Mesothelial cell of epicardium (in vitro differentiated cells): ENCODE measurements at places on chromosomes 16 and 17. TPM values are rescaled to one million over a fixed set of nuclear protein-coding genes. Genes with fewer than 3 reads are reported as not detected.

CETP gene
- 0.13 TPM in 1 of 3 replicates, not detected in the others for total RNA-seq

DNA sequence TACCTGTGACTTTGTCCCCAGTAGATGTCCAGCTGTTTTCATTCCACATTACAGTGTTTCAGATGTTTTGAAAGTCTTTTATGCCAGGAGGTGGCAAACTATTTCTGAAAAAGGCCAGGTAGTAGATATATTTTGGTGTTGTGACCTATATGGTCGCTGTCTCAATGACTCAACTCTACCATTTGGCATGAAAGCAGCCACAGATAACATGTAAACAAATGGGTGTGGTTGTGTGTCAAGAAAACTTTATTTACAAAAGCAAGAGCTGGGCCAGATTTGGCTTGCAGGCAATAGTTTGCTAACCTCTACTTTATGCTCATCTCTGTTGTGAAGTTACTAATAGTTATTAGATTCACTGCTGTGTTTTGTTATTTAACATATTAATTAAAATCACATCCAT is 728.7 kb upstream of the EEF2KMT start:
- H3K27me3 ChIP-seq: peaks cover 1% of the 10 kb centered on the region
- H3K27ac ChIP-seq: no peak overlapping the region
- DNase-seq: no peak

NPIPB6 gene
- 6.6 to 8.7 TPM (median 8.2 TPM) in 3 replicates for total RNA-seq

ABHD15 gene
- total RNA-seq: 5.2 to 6.1 TPM (median 5.7 TPM) in 3 replicates

- H3K36me3 ChIP-seq: no peaks in the 10 kb centered on the region
- H3K4me1 ChIP-seq: peaks cover 20% of the 10 kb centered on the region
- no peak for DNase-seq
- H3K27me3 ChIP-seq: peaks cover 25% of the 10 kb centered on the region
- H3K27ac ChIP-seq: peak overlapping the region; percentile 69
These were observed 16.0 kb downstream of the SOX8 start for GRCh38 chr16:997440-998051.

TPSG1 gene
- total RNA-seq: not detected in 3 replicates

ELMO3 gene
- 9.3 to 10.0 TPM (median 9.7 TPM) in 3 replicates for total RNA-seq

- H3K4me3 ChIP-seq: no peak overlapping the region
- no peaks in the 10 kb centered on the region for H3K4me1 ChIP-seq
- peak overlapping the region; percentile 78 for H3K27ac ChIP-seq
These were observed 72.2 kb downstream of the ZNF778 start for GRCh38 chr16:89289428-89290395.

DNA sequence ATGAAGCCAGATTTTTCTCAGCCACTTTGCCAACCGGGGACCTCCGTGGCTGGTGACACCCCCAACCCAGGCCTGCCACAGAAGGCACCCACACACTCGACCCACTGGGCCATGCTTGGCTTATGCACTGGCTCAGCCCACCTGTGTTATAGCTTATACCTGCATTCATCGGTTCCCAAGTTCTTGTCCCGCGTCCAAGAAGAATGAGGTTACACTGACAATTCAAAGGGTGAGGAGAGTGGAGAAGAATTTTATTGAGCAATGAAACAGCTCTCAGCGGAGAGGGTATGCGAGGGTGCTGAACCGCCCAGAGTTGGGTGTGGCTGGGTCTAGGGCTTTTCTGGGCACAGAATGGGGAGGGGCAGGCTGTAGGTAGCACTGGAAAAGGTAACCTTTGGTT is 22.2 kb upstream of the CDH15 start:
- no peak overlapping the region for H3K27ac ChIP-seq
- no peaks in the 10 kb centered on the region for H3K27me3 ChIP-seq
- no peak overlapping the region for H3K4me3 ChIP-seq
- no peaks in the 10 kb centered on the region for H3K4me1 ChIP-seq

GRCh38 chr17:58313815-58314705 is 14.5 kb downstream of the TSPOAP1 start:
- no peak overlapping the region for H3K4me3 ChIP-seq
- no peak for DNase-seq
- no peaks in the 10 kb centered on the region for H3K4me1 ChIP-seq
- H3K27ac ChIP-seq: no peak overlapping the region

KRT36 gene
- not detected in 3 replicates for total RNA-seq

SNX20 gene
- total RNA-seq: not detected in 3 replicates

GRCh38 chr16:27999687-28000086 is 63.8 kb downstream of the GSG1L start:
- no peak overlapping the region for H3K4me3 ChIP-seq
- H3K27ac ChIP-seq: no peak overlapping the region
- no peak for DNase-seq
- no peaks in the 10 kb centered on the region for H3K27me3 ChIP-seq
- H3K4me1 ChIP-seq: no peaks in the 10 kb centered on the region

- no peaks in the 10 kb centered on the region for H3K27me3 ChIP-seq
- peaks cover 22% of the 10 kb centered on the region for H3K4me1 ChIP-seq
- no peak for DNase-seq
- peak overlapping the region; percentile 91 for H3K27ac ChIP-seq
- H3K4me3 ChIP-seq: no peak overlapping the region
These were observed 199.0 kb downstream of the MSI2 start for GRCh38 chr17:57455063-57455914.
